ENCODE measurements at places on chromosomes 1 and 21. TPM values are rescaled to one million over a fixed set of nuclear protein-coding genes. Genes with fewer than 3 reads are reported as not detected.

PRDX1 gene
- total RNA-seq: 291 TPM

TRNP1 gene
- total RNA-seq: 36.3 TPM

LHX8 gene
- not detected for total RNA-seq

GRCh38 chr1:239233626-239234025, 152.7 kb upstream of the CHRM3 start:
- DNase-seq: no peak

All from osteocyte (in vitro differentiated cells).